ENCODE measurements at places on chromosomes 5 and 9.

GRCh38 chr5:73273379-73274050 is 100.5 kb downstream of the TMEM174 start:
- H3K4me3 ChIP-seq: no peak overlapping the region
- no peaks in the 10 kb centered on the region for H3K4me1 ChIP-seq
- H3K27ac ChIP-seq: no peak overlapping the region
- peaks cover 17% of the 10 kb centered on the region for H3K27me3 ChIP-seq
- no peak for DNase-seq
- no peaks in the 10 kb centered on the region for H3K36me3 ChIP-seq

DNA sequence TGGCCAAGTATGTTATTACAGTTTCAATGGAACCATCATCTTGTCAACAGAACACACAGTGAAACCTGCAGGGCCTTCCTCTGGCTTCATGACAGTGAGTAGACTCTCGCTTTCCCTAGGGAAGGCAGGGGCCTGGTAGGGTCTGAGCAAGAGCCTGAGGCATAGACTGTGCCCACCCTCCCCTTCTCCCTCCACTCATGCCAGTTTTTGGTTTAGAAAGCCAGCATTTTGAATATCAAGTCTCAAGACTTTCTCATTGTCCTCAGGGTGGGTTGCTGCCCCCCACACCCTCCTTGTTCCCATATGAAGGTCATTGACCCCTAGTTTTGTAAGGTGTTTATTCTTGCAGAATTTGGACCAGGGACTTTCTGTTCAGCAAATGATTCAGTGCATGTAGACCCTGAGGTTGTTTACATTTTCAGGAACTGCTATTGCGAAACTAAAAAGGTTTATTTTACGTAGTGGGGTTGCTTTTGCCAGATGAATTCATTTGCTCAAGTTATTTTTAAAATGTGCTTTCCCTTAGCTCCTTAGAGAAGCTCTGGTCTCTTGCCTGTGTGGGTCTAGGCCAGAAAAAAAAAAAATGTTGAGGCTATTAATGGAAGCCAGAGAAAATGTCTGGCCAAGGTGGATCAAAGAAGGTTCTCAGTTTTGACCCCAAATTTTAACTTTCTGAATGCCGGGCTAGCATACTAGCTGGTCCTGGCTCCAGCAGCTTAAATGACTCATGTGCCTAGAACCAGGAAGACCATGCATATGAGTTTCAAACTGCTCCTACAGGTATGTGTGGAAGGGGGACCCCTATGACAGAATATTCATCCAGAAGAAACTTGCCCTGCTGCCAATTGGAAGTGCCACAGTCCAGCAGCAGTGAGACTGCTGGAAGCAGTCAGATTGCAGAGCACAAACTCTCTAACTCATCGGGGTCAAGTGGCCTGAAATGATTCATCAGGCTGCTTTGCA is 10.1 kb upstream of the MOB3B start:
- H3K27ac ChIP-seq: no peak overlapping the region
- peaks cover 3% of the 10 kb centered on the region for H3K36me3 ChIP-seq
- DNase-seq: no peak
- no peak overlapping the region for H3K4me3 ChIP-seq
- H3K4me1 ChIP-seq: peaks cover 2% of the 10 kb centered on the region

DNA sequence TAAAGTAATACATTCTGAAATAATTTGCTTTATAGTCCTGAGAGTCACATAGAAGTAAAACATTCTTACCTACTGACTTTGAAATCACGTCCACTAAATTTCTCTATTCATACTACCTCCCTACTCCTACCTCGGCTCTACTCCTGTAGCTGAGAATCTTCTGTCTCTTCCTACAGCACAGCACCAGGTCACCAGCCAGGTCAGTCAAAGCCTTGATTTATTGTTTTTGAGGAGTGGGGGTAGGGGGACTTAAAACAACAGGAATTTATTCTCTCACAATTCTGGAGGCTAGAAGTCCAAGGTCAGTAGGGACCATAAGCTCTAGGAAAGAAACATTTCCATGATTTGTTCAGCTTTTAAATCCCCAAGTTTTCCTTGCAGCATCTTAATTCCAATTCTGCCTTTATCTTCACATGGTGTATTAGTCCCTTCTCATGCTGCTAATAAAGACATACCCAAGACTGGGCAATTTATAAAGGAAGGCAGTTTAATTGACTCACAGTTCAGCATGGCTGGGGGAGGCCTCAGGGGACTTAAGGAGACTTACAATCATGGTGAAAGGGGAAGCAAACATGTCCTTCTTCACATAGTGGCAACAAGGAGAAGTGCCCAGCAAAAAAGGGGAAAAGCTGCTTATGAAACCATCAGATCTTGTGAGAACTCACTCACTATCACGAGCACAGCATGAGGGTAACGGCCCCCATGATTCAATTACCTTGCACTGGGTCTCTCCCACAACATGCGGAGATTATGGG is 49.6 kb upstream of the CCNG1 start:
- no peaks in the 10 kb centered on the region for H3K4me1 ChIP-seq
- H3K27ac ChIP-seq: no peak overlapping the region
- no peaks in the 10 kb centered on the region for H3K36me3 ChIP-seq
- H3K27me3 ChIP-seq: no peaks in the 10 kb centered on the region
- H3K4me3 ChIP-seq: no peak overlapping the region
- no peak for DNase-seq

DNA sequence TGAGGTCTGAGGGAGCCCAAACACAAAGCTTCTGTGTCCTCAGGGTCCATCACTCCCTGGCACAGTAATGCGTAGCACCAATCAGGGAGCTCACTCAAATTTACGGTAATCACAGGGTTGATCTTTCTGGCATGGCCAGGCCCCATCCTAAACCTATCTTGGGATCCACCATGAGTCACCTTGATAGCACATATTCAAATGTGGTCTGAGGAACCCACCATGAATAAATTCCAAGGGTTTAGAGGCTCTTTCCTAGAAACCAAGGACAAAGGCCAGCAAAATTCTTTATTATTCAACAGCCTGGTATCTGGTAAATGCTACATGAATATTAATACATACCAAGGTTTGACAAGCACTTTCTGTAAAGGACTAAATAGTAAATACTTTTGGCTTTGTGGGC is 254.5 kb downstream of the TLR4 start:
- H3K4me3 ChIP-seq: no peak overlapping the region
- no peaks in the 10 kb centered on the region for H3K36me3 ChIP-seq
- no peaks in the 10 kb centered on the region for H3K27me3 ChIP-seq
- no peak for DNase-seq
- no peak overlapping the region for H3K27ac ChIP-seq

GRCh38 chr5:602466-603035 is 9.6 kb upstream of the CEP72 start:
- H3K4me1 ChIP-seq: peaks cover 9% of the 10 kb centered on the region
- no peaks in the 10 kb centered on the region for H3K36me3 ChIP-seq
- DNase-seq: no peak
- H3K4me3 ChIP-seq: no peak overlapping the region
- peaks cover 21% of the 10 kb centered on the region for H3K27me3 ChIP-seq

- H3K4me3 ChIP-seq: no peak overlapping the region
- no peak for DNase-seq
- H3K27me3 ChIP-seq: no peaks in the 10 kb centered on the region
- H3K27ac ChIP-seq: peak overlapping the region; percentile 95
- H3K36me3 ChIP-seq: peaks cover 15% of the 10 kb centered on the region
Measured at GRCh38 chr5:43314724-43315123, 1.5 kb upstream of the HMGCS1 start.

GRCh38 chr9:25857147-25857546 is 178.9 kb upstream of the TUSC1 start:
- no peak for DNase-seq
- no peaks in the 10 kb centered on the region for H3K36me3 ChIP-seq
- H3K27me3 ChIP-seq: no peaks in the 10 kb centered on the region
- no peaks in the 10 kb centered on the region for H3K4me1 ChIP-seq
- no peak overlapping the region for H3K27ac ChIP-seq

DNA sequence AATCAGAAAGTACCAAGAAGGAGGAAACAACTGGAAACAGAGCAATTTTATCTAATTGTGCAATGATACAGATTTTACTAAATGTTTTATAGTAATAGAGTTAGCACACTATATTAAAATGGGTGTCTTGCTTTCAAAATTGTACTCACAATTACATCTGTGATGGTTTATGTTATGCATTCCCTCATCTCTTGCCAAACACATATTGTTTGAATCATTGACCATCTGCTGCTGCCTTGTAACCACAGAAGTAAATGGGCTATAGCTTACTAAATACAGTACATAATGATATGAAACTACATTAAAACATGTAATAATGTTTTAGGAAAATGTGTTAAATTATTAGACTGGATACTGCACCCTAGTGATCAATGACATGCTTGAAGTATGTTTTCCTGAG is 158.1 kb downstream of the SLC25A46 start:
- H3K36me3 ChIP-seq: no peaks in the 10 kb centered on the region
- DNase-seq: no peak
- H3K4me3 ChIP-seq: no peak overlapping the region
- no peak overlapping the region for H3K27ac ChIP-seq
- no peaks in the 10 kb centered on the region for H3K4me1 ChIP-seq

GRCh38 chr9:93112864-93113389 is 16.9 kb downstream of the CARD19 start:
- peaks cover 22% of the 10 kb centered on the region for H3K4me1 ChIP-seq
- H3K27ac ChIP-seq: no peak overlapping the region
- H3K4me3 ChIP-seq: no peak overlapping the region
- no peak for DNase-seq
- no peaks in the 10 kb centered on the region for H3K27me3 ChIP-seq
- peaks cover 21% of the 10 kb centered on the region for H3K36me3 ChIP-seq

- no peaks in the 10 kb centered on the region for H3K27me3 ChIP-seq
- peak overlapping the region; percentile 84 for H3K27ac ChIP-seq
- peaks cover 58% of the 10 kb centered on the region for H3K4me1 ChIP-seq
- peak overlapping the region; percentile 15 for H3K4me3 ChIP-seq
- peaks cover 13% of the 10 kb centered on the region for H3K36me3 ChIP-seq
Measured at GRCh38 chr5:35672995-35673394, 55.3 kb downstream of the SPEF2 start.

DNA sequence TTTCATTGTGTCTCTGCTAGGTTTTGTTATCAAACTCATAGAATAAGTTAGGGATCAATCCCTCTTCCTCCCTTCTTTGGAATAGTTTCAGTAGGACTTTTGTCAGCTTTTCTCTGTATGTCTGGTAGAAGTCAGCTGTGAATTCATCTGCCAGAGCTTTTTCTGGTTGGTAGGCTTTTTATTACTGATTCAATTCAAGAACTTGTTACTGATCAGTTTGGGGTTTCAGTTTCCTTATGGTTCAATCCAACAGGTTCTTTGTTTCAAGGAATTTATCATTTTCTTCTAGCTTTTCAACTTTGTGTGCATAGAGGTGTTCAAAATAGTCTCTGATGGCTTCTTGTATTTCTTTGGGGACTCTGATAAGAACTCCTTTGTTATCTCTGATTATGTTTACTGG is 221.7 kb downstream of the FGF10 start:
- H3K4me3 ChIP-seq: no peak overlapping the region
- no peaks in the 10 kb centered on the region for H3K4me1 ChIP-seq
- no peaks in the 10 kb centered on the region for H3K36me3 ChIP-seq
- H3K27ac ChIP-seq: no peak overlapping the region
- DNase-seq: no peak
- no peaks in the 10 kb centered on the region for H3K27me3 ChIP-seq

GRCh38 chr5:106292654-106293053 is 1378.1 kb downstream of the EFNA5 start:
- H3K27me3 ChIP-seq: no peaks in the 10 kb centered on the region
- no peak for DNase-seq
- no peaks in the 10 kb centered on the region for H3K4me1 ChIP-seq
- H3K36me3 ChIP-seq: no peaks in the 10 kb centered on the region
- H3K4me3 ChIP-seq: no peak overlapping the region
- H3K27ac ChIP-seq: no peak overlapping the region

GRCh38 chr5:172941067-172941516 is 18.1 kb upstream of the RPL26L1 start:
- H3K27ac ChIP-seq: no peak overlapping the region
- peaks cover 2% of the 10 kb centered on the region for H3K4me1 ChIP-seq
- H3K27me3 ChIP-seq: no peaks in the 10 kb centered on the region
- H3K4me3 ChIP-seq: no peak overlapping the region
- DNase-seq: no peak

GRCh38 chr9:121559183-121559582 is 59.5 kb upstream of the GGTA1 start:
- DNase-seq: peak; percentile 46
- H3K27me3 ChIP-seq: peaks cover 4% of the 10 kb centered on the region
- H3K4me1 ChIP-seq: peaks cover 34% of the 10 kb centered on the region
- H3K27ac ChIP-seq: peak overlapping the region; percentile 39

GRCh38 chr5:118293378-118293777 is 695.0 kb downstream of the DTWD2 start:
- no peak overlapping the region for H3K27ac ChIP-seq
- H3K4me3 ChIP-seq: no peak overlapping the region
- no peaks in the 10 kb centered on the region for H3K36me3 ChIP-seq
- DNase-seq: no peak
- H3K4me1 ChIP-seq: no peaks in the 10 kb centered on the region

- H3K36me3 ChIP-seq: no peaks in the 10 kb centered on the region
- DNase-seq: no peak
- H3K27me3 ChIP-seq: no peaks in the 10 kb centered on the region
- peaks cover 49% of the 10 kb centered on the region for H3K4me1 ChIP-seq
Measured at GRCh38 chr5:95920822-95921221, 40.8 kb downstream of the ELL2 start.

GRCh38 chr9:86585422-86586143 is 231.4 kb upstream of the TUT7 start:
- no peak for DNase-seq
- H3K27ac ChIP-seq: no peak overlapping the region
- H3K36me3 ChIP-seq: no peaks in the 10 kb centered on the region
- peaks cover 1% of the 10 kb centered on the region for H3K27me3 ChIP-seq
- H3K4me1 ChIP-seq: no peaks in the 10 kb centered on the region

- no peak overlapping the region for H3K27ac ChIP-seq
- DNase-seq: no peak
- H3K36me3 ChIP-seq: no peaks in the 10 kb centered on the region
- H3K27me3 ChIP-seq: peaks cover 4% of the 10 kb centered on the region
- peaks cover 9% of the 10 kb centered on the region for H3K4me1 ChIP-seq
Measured at GRCh38 chr5:82662340-82662739, 384.2 kb upstream of the RPS23 start.

DNA sequence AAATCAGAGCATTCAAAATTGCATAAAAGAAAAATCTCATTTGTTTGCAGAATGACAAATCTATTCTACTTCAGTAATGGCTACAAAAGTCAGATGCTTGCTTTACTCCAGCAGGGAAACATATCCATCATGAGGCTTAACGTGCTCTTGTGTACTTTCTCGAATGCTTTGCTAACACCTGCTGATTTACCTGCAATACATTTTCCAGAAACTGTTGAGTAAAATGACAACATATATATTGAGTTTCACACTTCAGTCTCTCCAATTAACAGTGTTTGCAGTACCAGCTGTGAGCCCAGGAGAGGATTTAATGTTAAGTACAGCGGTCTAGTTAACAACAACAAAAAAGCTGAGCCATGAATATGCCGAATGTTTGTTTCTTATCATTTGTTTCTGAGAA is 391.5 kb upstream of the SMC2 start:
- no peak for DNase-seq
- H3K27ac ChIP-seq: no peak overlapping the region
- H3K27me3 ChIP-seq: no peaks in the 10 kb centered on the region
- H3K4me1 ChIP-seq: no peaks in the 10 kb centered on the region
- no peaks in the 10 kb centered on the region for H3K36me3 ChIP-seq
- no peak overlapping the region for H3K4me3 ChIP-seq

GRCh38 chr9:14277244-14277643 is 36.7 kb downstream of the NFIB start:
- no peak overlapping the region for H3K4me3 ChIP-seq
- H3K4me1 ChIP-seq: peaks cover 3% of the 10 kb centered on the region
- no peak overlapping the region for H3K27ac ChIP-seq
- peaks cover 7% of the 10 kb centered on the region for H3K27me3 ChIP-seq
- DNase-seq: no peak
